ENCODE measurements at places on chromosomes 3 and 15.

DNA sequence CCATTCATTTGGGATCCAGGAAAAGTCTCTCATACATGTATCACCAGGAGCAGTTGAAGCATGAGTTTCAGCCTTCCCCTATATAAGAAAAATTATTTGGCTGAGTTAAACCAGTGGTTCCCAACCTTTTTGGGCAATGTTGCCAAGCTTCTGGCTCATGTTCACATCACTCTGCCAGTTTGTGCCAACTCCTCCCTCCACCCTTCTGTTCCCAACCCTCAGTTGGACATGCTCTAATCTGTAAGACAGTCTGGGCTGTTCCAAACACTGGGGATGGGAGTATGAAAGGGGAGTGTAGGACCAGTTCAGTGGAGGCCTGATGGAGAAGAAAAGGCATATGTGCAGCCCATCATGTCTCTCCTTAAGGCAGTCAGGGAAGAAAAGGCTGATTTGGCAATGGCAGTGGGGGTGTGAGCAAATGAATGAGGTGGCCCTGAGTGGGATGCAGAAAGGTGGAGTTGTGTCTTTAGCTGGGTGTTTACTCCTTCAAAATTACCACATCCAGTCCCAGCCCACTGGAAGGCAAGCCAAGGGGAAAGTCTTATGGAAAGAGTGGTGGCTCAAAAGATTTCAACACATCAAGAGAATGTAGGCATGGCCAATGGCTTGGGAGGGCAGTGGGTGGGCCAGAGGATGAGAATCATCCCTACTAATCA is 32.0 kb upstream of the PRICKLE2 start:
- no peak for DNase-seq

DNA sequence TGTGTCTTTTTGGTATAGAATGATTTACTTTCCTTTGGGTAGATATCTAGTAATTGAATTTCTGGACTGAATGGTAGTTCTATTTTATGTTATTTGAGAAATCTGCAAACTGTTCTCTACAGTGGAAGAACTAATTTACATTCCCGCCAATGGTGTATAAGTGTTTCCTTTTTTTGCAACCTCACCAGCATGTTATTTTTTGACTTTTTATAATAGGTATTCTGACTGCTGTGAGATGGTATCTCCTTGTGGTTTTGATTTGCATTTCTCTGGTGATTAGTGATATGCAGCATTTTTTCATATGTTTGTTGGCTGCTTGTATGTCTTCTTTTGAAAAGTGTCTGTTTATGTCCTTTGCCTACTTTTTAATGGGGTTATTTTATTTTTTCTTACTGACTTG is 607.2 kb downstream of the OTOL1 start:
- no peak for DNase-seq

DNA sequence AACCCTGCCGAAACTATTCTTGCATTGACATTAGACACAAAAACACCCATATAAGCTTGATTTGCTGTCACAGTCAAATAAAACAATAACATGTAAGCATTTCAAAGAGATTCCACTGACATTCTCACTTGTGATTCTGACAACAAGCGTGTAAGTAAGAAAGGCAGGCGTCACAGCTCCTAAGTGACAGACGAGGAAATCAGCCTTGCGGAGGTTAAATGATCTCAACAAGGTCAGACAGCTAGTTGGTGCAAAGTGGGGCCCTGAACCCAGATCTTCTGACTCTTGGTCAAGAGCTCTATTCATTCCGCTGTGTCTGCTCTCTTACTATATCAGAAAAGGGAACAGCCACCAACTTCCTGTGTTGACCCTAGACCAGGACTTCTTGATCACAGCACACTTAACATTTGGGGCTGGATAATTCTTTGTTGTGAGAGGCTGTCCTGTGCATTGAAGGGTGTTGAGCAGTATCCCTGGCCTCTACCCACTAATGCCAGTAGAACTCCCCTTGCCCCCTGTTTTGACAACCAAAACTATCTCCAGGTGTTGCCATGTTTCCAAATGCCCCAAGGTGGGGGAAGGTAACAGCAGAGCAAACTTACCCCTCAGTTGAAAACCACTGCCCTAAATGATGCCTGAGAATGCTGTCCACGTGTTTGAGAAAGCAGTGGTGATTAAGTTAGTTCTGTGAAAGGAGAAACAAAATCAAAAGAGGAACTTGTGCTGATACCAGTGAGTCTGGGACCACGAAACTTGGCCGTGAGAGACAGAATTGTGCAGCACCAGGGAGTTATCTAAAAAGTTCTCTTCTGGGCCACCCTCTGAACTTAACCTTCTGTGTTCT is 86.1 kb downstream of the LIPC start:
- DNase-seq, result no peak

DNA sequence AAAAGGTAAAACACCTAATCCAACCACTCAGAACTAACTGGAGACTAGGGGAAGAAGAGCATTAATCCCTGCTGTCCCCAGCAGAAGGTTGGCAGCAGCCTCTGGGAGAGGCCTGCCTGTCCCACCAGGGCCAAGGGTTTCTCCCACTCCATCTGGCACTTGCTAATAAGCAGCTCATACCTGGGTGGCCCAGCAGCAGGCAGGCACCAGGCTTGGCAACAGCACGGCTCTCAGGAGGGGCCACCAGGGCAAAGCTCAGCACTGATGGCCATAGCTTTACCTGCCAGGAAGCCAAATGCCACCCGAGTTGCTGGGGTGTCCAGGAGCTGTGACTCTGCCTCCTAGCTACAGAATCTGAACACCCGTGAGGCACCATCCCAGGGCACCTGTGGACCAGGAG is 58.3 kb downstream of the BOC start:
- DNase-seq, result no peak

- no peak for DNase-seq
These were observed 6.3 kb upstream of the ITPKA start for GRCh38 chr15:41487381-41487780.

DNA sequence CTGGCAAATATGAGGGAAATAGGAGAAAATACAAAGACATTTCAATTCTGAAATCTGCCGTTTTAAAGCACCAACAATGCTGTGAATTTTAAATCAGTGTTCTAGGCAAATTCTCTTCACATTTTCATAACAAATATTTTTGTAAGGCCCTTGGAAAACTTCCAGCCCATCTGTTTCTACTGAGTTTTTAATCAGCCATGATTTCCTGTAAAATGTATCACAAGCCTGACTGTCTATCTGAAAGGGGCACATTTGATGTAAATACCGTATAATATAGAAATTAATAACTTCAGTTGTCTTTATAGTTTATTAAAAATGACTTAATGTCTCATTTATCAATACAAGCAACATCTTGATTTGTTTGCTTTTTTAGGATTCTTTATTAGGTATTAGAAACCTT is 454.7 kb downstream of the PYDC2 start:
- DNase-seq, result no peak

DNA sequence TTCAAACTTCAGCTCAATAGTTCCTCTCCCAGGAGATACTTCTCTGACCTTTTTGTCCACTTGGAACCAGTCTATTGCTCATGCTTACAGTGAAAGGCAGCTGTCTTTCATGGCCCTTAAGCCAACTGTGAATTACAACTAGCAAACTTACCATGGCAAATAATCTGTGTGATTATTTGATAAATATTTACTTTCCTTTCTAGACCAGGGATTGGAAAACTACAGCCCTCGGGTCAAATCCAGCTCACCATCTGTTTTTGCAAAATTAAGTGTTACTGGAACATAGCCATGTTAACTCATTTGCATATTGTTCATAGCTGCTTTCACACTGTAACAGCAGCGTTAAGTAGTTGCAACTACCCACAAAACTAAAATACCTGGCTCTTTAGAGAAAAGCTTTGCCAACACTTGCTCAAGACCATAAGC is 289.1 kb upstream of the MCTP2 start:
- no peak for DNase-seq

DNA sequence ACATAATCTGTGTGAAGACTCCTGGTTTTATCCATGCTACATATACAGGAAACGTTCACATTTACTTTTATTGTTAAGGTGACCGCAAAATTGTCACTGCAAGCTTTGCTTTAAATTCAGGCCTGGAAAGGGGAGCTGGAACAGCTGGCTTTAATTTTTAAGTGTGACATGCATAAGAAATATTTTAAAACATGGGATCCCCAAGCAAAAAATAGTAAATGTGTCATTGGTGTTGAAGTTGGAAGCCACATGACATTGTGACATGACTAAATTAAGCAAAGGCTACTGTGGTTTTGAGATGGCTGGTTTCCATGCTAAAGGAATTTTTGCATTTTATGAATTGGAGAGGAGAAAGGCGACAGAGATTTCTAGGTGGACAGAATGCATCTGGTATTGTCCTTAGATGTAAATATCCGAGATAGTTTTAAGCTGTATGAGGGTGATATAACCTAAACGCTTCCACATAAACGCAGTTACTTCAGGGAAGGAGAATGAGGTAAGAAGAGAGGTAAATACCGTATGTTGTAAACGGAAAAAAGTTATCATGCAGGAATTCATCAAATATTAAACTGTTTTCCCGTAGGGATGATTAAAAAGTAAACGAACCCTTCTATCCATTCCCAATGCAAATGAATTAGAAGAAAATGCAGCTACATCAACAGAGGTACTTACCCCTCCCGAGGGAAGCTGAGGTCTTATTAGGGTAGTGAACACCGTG is 927 bp upstream of the FYTTD1 start:
- DNase-seq, result no peak

DNA sequence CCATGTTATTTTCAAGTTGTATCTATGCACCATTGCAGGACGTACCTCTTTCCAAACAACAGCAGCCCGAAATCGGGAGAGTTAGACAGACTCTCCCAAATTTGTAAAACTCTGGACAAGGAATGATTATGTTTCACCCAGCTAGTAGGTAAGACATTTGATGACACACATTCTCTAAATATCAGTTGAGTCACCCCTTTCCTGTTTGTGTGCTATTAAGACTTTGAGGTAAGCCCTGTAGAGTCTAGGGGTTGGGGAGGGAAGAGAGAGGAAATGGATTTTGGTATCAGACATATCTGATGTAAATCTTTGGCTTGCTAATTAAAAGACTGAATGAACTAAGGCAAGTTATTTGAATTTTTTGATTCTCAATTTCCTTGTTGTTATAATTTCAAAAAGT is 999.0 kb downstream of the TUSC7 start:
- DNase-seq, result no peak

DNA sequence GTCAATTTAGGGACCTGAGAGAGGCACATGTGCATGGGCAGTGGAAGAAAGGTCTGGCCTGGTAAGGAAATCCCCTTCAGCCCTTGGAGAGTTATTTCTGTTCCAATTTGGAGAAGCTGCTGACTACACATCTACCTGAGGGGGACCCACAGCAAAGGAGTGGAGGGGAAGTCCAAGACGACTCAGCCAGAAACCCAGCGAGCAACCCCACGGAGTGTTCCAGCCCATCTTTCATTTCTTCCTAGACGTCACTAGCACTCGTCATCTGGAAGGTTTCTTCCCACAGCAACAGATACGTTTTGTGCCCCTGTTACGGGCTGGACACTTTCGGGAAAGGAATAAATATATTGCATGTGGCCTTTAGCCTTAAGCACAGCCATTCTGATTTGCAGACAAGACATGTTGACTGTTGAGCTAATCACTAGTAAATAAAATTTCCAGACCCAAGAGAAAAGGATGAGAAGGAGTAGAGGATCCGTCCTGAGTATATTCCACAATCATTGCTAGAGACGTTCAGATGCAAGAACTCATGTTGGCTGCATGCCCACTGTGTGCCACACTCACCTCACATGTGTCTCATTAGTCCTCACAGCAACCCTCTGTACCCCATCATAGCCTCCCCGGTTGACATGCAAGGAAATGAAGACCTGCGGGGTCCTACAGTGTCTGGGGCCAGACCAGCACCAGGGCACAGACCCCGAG is 7.8 kb upstream of the FAM174B start:
- no peak for DNase-seq

- no peak for DNase-seq
These were observed 476.6 kb upstream of the ROBO1 start for GRCh38 chr3:80244390-80244789.

DNA sequence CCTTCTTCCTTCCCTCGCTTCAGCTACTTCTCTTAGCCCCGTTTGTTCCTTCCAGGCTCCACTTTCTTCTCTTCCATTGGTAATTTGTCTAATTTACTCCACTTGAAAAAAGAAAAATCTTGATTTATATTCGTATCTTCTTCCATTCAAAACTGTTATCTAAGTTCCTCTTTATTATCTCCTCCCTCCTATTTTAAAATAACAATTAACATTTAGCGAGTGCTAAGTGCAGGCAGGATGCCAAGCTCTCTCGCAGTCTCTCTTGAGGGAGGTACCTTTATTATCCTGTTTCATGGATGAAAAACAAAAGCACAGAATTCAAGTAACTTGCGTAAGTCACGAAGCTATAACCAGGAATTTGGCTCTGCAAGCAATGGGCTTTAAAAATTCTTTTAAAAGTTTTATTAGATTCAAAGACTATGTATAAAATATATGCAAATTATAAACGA is 418.9 kb upstream of the NAALADL2 start:
- DNase-seq, result no peak

- DNase-seq, result no peak
These were observed 1.1 kb upstream of the UCN2 start for GRCh38 chr3:48564667-48565066.

- no peak for DNase-seq
These were observed 265.6 kb upstream of the THBS1 start for GRCh38 chr15:39315206-39315850.

DNA sequence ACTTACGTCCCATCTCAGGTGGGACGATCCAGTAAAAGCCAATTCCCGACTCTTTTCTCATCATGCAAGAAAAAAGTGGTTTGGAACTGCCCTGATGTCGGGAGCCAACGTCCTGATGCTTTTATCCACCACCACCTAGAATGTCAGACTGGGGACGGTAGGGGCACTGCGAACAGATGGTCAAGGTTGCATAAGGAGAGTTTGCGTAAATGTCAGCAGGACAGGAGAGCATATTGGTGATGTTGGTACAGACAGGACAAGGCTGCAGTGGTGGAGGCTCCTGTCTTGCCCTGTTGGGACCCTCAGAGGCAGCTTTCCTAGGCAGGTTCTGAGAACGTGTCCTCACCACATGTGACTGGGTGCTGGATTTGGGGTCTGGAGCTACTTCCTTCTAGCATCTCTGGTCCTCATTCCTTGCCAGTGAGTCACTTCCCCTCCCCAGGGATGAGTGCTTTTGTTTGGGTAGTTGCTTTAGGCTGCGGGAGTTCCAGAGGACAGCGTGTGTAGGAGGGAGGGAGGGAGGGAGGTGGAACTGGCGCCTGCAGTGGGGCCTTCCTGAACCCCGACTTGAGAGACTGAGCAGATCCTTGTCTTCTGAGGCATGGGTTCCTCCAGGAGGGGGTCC is 21.0 kb downstream of the THSD4 start:
- DNase-seq, result no peak

GRCh38 chr15:66388043-66388363 is 1.3 kb downstream of the MAP2K1 start:
- no peak for DNase-seq

- DNase-seq, result no peak
These were observed 9.6 kb upstream of the FLNB start for GRCh38 chr3:57998366-57999283.

DNA sequence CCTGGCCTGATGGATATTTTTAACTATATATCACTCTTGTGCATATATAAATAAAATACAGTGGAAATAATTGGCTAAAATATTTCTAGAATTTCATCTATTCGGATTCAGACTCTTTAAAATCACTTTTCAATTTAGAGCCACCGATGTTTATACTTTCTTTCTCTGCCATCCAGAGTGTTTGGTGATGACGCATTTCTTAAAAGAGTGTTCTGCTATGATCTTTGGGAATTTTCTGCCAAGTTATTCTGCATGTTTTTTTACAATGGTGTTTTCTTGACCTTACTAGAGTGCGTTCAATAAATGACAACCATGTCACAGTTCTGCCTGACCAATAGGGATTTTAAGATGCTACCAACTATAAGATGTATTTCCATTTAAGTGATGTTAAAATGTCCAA is 30.2 kb downstream of the PPP2R3A start:
- DNase-seq, result no peak

Measured in stimulated activated CD8-positive, alpha-beta memory T cell treated with anti-CD3 and anti-CD28 coated beads, Interleukin-12 subunit alpha, Interleukin-12 subunit beta, amount 100 ng/mL, for 4 hours (primary cell).